ENCODE measurements at places on chromosomes 4 and X.

GRCh38 chr4:90099812-90100211, 27.4 kb upstream of the CCSER1 start:
- DNase-seq = no peak

- DNase-seq = no peak
These were observed 47.5 kb upstream of the TRIM2 start for GRCh38 chr4:153156721-153157120.

DNA sequence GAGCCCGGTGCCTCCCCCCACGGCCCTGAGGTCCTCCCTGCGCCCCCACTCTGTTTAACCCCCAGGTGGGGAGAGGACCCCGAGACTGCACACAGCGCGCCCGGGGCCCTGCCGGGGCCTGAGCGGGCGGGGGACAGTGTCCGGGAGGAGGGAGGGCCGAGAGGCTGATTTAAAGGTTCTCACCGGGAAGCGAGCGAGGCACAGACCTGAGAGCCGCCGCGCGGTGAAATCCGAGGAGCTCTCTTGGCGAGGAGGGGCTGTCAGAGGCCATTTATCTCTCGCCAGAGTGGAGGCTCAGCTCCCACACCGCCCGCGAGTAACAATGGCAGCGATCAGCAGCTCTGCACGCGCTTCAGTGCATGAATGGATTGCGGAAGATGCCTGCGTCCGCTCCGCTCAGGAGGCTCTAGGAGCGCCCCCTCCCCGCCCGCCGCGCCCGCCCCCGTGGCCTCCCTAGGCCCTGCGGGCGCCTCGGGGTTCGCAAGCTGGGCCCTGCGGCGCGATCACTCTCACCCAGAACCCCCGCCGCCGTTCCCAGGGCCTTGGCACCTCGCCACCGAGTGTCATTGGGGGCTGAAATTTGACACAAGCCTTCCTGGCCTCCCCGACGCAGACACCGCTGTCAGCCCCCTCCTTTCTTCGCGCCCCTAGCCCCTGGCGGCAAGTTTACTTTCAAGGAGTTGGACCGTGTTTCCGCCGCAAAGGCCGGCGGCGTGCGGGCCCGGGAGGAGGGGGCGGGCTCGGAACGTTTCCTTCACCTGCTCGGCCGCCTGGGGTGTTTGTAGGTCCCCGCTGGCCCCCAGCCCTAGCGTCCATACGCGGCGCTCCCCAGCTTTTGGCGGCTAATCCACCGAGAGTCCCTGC, 48.7 kb upstream of the BCOR start:
- no peak for DNase-seq

- no peak for DNase-seq
These were observed 46.4 kb upstream of the ABCG2 start for GRCh38 chr4:88204882-88205281.

DNA sequence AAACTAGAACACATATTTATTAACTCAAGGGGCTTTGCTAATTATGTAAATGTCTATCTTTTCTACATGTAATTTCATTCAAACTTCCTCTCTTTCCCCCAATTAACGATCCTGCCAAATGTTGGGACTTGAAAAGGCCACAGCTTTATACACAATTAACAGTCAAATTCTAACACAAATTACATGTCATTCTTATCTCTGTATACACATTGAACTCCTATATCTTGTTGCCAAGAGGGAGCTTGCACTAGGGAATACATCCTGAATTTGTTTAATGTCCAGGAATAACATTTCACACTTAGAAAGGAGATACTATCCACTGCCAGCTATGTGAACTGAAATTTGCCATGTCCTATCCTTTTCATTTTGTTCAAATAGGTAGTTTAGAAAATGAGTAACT, 38.9 kb upstream of the MAB21L2 start:
- no peak for DNase-seq

GRCh38 chrX:38260231-38260630, 39.6 kb upstream of the SRPX start:
- no peak for DNase-seq

GRCh38 chr4:4842476-4843441, 16.7 kb upstream of the MSX1 start:
- no peak for DNase-seq

- DNase-seq = no peak
These were observed 410.4 kb downstream of the INPP4B start for GRCh38 chr4:142435599-142436235.

GRCh38 chr4:182141061-182141460, 102.1 kb upstream of the TENM3 start:
- no peak for DNase-seq

- no peak for DNase-seq
These were observed 38.0 kb downstream of the FAM241A start for GRCh38 chr4:112183252-112183651.

DNA sequence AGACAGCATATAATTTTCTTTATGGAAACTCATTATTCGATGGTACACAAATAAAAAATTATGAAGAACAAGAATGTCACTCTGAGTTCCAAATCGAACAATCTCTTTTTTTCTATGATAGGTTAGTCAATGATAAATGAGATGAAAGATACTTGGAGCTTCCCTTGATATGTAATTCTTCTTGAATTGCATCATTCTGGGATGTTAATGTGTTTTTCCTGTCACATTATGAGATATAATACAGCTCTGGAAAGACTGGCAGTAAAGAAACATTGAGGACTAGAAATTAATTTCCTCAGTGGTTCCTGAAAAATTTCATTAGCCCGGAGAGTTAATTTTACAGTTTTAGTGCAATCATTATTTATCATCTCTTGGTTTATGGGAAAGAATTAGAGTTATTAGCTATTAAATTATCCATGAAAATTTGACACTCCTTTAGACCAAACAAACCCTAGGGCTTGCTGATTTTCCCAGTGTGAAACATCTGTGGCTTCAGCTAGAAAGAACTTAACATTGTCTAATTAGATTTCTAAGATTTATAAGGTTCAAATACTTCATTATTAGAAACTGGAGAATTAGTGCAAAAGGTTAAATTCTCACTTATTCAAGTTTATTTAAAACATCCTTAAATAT, 1546.6 kb upstream of the TENM3 start:
- DNase-seq = no peak

DNA sequence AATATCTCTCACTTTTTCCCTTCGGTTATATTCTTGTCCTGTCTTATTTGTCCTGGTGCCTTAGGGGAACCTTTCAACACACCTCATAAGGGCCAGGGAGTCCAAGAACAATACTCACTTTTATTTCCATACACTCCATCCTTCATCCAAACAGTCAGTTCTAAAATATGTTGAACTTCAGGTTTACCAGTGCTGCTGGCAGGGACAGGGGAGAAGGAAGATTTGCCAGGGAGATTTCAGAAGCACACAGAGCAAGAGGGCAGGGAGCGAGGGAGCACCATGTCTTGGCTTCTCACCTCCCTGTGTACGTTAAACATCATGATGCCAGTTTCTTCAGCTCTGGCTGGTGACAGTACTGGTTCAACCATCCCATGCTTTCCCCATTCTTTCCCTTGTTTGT, 631.1 kb upstream of the FAT1 start:
- DNase-seq = no peak
